Dorsolateral prefrontal cortex (tissue), 122 donors: ENCODE measurements at places on chromosomes 7 and 10.
A peak's percentile ranks its signal among the peaks of the same experiment; 100 is the strongest.

GRCh38 chr10:125283191-125283835 lies 123.0 kb upstream of the CTBP2 start:
- no peak for DNase-seq

DNA sequence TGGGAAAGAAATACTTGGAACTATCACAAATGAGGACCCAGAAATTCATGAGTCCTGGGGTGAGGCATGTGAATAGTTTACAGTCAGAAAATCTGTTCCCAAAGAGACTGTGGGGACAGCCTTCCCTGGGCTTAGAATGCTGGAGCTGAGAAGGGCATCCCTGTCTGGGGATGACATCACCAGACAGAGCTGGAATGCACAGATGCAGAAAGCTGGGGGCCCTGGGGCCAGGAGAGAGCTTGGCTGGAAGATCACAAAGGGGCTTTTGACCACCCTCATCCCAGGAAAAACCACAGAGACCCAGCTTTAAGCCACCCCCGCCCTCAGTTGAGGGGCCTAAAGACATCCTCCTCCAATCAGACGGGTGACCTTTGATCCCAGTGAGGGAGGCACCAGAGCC lies 264.5 kb downstream of the PLXNA4 start:
- no peak for DNase-seq

DNA sequence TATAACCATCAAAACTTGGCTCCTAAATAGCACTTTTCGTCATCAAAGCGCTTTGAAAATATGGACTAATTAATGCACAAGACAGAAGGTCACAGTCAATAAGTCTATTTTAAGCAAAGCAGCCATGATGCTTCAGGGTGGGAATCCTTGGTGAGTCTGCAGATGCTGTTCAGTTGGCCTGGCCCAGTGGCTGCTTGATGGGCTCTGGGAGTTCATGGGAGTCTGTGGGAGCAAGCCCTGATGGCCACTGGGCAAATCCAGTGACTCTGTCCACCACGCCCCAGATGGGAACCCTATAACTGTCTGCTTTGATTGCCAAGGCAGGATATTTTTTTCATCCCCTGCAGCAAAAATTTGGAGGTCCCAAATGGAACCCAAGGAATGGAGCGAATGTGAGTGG lies 95.7 kb upstream of the CTBP2 start:
- DNase-seq, result no peak

DNA sequence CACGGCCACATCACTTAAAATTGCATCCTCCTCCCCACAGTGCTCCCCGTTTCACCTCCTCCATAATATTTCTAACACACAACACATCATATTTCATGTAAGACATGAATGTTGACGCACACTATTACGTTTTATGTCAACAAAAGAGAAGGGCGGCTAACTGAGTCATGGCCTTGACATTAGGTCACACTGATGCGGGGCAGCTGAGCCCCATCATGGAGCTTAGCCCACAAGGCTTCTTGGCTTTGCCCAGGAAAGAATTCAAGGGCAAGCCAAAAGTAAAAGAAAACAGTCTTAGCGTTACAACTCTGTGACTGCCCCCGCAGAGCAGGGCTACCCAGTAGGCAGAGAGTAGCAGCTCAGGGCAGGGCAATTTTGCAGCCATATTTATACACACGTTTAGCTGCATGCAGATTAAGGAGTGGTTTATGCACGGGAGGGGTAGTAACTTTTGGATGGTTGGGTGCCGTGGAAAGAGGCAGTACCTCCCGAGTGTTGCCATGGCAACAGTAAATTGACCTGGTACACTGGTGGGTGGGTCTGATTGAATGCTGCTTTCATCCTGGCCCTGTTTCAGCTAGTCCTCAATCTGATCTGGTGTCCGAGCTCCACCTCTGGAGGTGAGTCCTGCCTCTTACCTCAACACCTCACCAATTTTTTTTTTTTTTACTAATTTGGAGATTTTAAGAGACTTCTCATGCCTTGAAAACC lies 156.2 kb upstream of the FRMD4A start:
- DNase-seq, result no peak

GRCh38 chr10:72736176-72736827 lies 44.4 kb downstream of the MCU start:
- no peak for DNase-seq

- peak; percentile 20 for DNase-seq
These were observed 43.6 kb downstream of the NSUN6 start for GRCh38 chr10:18607503-18608378.
